ENCODE measurements at places on chromosomes 2 and 18.

- DNase-seq, result no peak
Measured at GRCh38 chr18:62175521-62175920, 11.3 kb downstream of the PIGN start.

GRCh38 chr2:67895227-67895941 lies 167.4 kb downstream of the C1D start:
- no peak for DNase-seq

DNA sequence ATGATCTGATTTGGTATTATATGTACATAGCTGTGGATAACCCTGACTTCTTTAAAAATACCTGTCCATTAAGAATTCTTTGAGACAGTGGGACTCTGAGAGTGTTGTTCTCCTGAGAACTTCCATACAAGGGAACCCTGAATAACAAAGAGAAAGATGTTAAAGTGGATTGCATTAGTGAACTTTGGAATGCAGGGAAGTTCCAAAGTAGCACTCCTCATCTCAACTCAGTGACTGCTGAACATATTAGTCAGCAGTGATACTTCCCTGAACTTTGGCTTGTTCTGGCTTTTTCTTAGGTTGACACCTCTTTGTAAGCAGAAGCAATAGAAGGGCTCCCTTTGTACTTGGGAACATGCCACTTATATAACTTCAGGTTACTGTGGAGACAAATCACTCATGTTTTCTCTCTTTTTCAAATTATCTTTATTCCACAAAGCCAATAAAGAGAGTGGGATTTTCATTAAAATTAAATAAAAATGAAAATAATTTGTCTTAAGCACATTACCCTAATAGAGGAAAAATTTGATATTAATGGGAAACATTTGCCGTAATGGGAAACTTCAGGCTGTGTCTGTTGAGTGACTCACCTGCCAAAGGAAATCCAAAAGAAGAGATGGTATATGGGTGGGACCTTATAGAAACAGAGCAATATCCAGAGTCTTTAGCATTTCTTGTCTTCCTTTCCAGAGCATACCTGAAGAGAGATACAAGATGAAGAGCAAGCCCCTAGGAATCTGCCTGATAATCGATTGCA lies 33.3 kb downstream of the CFLAR start:
- DNase-seq, result no peak

DNA sequence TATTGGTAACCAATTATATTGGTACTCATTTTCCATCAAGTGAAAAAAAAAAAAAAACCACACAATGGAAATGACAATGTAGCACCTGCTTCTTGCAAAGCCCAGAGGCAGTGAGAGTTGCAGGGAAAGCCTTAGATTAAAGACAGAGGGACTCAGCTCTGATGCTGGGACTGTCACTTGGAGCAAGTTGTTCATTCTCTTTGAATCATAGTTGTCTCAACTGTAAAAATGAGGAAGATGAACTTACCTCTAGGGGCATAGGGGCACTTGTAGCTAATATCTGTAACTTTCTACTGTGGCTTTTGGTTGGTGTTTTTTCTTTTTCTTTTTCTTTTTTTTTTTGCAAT lies 81.4 kb upstream of the LPIN2 start:
- no peak for DNase-seq

DNA sequence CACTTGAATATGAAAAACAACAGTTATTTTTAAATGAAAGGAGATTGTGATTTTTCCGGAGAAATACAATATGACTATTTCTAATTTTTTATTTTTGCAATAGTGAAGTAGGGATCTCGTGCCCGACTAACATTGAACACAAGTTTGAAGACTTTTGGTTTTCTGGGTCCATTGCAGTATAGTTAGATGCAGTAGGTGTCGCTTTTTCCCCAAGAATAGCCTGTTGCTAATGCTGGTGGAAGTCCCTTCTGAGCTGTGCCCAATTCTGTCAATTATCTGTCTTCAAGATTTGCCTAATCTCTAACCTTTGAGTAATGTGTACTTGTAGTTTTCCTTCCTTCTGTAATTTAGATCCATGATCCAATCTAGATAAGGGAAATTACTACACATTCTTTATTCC lies 36.5 kb downstream of the SEMA4F start:
- DNase-seq, result peak; percentile 42

- DNase-seq, result peak; percentile 42
Measured at GRCh38 chr18:35030277-35030989, 10.8 kb upstream of the MAPRE2 start.

GRCh38 chr2:47508641-47509040 lies 105.7 kb downstream of the MSH2 start:
- no peak for DNase-seq

DNA sequence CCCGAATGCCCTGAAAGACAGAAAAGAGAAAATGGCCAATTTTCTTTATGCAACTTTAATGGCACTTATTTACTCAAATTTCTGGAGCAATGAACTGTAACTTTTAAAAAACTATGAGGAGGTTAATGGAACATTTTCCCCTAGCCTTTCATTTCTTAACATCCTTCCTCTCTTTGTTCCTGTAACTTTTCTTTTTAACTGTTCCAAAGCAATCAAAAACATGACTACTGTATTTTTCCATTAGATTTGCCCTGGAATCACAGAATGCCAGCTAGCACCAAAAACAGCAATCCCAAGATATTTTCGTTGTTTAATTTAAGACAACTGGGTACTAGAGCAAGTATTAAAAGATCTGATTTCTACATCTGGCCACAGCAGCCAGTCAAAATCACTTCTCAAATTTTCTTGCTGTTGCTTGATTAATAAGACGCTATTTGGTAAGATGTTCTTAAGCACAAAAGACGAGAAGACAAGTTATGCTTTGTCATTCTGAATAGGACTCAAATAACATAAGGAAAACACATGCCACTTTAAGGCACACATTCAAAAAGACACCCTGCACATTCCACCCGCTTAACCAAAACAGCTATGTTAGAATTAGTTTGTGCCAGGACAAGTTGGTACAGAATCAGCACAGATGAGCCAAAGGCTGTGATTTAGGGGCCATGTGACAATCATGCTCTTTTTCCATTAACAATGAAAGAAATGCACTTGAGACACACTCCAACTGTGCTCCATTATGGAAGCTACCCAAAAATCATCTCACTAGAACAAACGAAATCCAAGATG lies 3.6 kb downstream of the STARD7 start:
- peak; percentile 81 for DNase-seq

DNA sequence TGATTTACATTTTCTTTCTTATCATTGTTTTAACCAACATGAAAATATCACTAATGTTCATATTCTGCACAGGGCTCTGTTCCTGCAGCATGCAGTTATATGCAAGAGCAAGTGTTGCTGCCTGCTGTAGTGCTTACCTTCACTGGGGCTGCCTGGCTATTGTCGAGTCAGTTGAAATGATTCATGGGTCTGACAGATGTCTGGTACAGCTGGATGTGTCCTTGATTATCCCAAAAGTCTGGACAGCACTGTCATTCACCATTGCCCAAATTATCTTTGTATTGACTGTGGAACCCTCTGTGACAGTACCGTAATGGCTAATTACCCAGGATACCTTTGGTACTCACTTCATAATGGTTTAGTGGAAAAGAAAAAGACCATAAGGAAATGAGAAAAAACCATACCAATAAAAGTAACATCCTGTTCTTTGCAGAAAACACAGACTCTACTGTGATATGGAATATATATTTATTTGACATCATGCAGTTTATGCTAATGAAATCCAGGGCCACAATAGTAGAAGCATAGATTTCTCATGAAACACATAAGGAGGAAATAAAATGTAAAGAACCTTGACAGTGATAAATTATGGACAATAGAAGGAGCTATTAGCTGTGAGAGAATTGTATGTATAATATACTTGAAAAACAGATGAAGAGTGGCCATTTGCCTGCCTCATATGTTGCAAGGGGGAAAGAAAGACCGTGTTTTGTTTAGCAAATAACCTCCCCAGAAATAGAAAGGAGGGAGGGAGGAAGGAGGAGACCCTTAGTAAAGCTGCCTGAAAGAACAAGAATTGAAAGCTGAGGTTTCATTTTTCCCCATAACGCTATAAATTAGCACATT lies 249.8 kb upstream of the ATP5MC3 start:
- no peak for DNase-seq

- no peak for DNase-seq
Measured at GRCh38 chr2:229129738-229130371, 141.2 kb downstream of the PID1 start.

DNA sequence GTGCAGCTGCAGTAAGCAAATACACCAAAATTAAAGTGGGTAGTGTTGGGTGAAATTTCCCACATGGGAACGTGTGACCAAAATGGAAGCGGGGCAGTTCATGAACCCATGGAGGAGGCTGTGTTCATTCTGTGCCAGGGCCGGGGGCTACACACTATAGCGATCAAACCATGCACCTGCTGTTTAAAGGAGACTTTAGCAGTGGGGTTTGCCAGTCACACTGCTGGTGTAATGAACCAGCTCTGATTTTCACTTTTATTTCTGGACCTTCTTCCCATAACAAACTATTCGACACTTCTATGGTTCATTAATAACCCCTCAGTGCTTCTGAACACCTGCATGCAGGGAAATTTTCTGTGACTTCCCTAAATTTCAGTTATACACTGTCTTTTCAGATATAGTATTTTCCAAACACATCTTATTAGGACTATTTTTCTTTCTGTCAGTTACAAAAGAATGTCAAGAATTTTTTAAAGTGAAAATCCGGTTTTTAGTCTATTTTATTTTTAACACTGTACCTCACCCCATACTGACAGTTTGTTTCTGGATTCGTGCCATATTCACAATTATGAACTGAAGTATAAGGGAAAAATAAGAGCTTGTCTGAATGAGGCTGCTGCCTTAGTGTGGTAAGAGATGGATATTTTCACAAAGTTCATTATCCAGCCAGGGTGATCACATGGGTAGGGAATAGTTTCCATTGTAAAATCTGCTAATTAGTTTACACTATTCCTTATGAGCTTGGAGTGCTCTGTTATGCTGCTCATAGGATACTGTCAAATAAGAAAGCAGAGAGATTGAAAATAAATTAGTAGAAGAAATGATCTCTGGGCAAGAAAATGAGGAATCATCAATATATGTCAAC lies 111.3 kb upstream of the CAVIN2 start:
- DNase-seq, result no peak

DNA sequence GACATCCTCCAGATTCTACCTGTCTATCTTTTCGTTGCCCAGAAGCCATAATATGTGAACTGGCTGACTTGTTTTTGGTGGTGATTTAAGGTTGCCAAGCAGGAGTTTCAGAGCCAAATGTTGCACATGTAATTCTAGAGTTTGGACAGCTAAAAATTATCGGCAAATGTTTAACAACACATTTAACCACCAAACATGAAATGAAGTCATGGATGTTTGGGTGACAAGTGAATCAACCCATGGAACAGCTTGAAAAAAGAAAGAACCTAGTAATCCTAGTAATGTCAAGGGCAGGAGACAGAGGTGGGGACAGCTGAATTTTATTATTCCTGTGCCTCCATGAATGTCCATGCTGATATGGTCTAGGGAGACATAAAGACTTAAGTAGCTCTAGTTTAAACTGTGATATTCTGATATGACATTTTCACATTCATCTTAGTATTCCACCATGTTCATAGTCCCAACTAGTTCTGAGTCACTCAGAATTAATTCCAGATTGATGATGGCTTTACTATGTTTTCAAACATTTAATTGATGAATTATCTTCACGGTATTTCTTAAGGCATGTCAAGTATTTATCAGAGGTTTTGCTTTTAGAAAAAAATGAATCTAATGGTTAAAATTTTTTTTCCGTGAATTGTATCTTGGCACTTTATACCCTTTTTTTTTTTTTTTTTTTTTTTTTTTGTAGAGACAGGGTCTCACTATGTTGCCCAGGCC lies 101.7 kb downstream of the SOCS6 start:
- no peak for DNase-seq

GRCh38 chr2:11634584-11634983 lies 35.4 kb downstream of the NTSR2 start:
- DNase-seq, result no peak

GRCh38 chr2:169561364-169561763 lies 12.3 kb downstream of the FASTKD1 start:
- DNase-seq, result peak; percentile 11

DNA sequence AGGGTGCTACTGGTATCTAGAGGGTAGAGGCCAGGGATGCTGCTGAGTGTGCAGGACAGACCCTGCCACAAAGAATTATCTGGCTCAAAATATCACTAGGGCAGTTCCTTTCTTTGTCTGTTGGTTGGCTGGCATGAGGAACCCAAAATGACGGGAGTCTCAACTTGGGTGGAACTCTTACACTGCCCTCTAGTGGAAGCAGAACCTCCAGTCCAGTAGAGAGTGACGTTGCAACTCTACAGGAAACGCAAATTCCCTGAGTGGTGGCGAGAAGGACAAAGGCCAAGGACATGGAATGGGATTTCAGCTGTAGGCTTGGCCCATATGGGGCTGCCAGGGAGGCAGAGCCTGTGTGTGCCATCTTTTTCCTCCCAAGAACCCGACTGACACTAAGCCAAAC lies 47.1 kb downstream of the COPS8 start:
- no peak for DNase-seq

DNA sequence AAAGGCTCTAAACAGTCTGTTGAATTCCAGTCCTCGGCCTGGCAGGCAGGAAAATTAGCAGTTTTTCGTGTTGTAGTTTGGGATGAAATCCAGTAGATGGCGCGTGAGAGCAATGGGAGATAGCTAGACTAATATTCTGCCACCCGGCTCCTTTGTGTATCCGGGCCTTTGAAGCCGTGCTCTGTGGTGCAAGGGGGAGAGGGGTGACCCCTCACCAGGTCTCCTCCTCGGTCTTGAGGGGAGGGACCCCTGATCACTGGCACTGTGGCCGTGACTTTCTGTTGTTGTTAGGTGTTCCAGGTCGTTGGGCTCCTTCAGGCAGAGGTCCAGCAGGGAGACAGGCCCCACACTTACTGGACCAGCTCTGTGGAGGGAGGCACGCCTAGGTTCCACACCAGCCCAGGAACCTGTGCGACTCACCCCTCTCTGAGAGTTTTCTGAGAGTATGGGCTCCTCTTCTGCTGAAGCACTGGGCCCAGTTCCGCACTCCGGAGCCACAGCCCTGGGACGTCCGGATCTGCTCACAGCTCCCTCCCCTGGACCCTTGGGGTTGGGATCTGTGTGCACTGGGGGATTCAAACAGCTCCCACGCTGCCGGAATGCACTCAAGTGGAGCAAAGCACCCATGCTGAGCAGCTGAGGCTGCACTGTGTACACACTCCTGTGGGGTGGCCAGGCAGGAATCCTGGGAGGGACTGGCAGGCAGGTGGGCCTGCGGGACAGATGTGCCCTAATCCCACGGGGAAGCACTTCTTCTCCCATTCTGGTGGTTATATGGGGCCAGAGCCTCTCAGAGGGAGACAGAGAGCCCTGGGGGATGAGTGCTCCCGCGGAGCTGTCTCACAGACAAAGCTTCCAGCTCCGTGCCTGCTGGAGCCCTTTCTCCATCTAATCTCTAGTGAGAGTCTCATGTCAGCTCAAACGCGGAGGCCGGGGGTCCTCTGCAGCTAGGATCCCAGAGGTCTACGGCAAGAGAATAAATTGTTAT lies 8.8 kb downstream of the GKN2 start:
- DNase-seq, result peak; percentile 52

- DNase-seq, result no peak
Measured at GRCh38 chr2:6168485-6168884, 476.3 kb downstream of the SOX11 start.

- peak; percentile 2 for DNase-seq
Measured at GRCh38 chr2:166127217-166128155, at the start of gene SCN1A. SCN1A (minus strand) TSS chr2:166128020; CDS start chr2:166073621, 54,399 bp downstream.

Measured in skin of body (tissue), 3 donors.